NCI-H2171 (cell line): ENCODE measurements at places on chromosomes 2 and 18.

GRCh38 chr18:72637299-72637698, 93.2 kb upstream of the CBLN2 start:
- DNase-seq: no peak

DNA sequence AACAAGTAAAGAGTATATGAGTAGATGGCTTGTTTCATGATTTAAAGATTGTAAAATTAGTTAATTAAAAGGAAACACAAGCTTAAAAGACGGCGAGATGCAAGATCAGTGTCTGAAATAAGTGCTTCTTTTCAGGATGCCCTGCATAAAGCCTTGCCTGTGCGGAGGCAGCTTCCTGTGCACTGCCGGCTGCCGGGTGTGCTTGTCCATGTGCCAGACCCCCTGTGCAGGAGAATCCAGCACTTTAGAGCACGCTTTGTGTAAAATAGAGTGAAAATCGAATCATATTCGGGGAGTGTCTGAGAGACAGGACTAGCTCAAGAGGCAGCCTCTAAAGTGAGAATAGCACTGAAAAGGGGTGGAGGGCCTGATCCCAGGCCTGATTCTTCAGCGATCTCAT, 154.7 kb downstream of the CHST9 start:
- no peak for DNase-seq

DNA sequence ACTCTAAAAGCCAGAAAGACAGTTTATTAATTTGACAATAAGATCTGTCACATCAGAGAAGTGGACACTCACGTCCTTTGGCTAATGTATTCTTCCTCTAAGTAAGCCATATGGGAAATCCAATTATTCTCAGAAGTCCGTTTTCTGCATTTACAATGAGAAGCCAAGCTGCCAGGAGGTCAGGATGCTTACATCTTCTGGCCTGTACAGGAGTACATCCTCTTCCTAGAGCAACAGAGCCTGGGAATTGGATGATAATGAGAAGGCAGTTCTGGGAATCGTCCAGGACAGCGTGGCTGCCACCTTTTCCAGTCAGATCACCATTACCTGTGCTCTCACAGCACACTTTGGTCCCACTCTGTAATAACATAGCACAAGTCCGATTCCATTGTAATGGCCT, 5.2 kb downstream of the RAPGEF4 start:
- no peak for DNase-seq

- no peak for DNase-seq
Observed at GRCh38 chr2:12533337-12534005, 183.3 kb upstream of the TRIB2 start.

GRCh38 chr18:21955757-21956652, 213.4 kb upstream of the GATA6 start:
- DNase-seq: peak; percentile 34

DNA sequence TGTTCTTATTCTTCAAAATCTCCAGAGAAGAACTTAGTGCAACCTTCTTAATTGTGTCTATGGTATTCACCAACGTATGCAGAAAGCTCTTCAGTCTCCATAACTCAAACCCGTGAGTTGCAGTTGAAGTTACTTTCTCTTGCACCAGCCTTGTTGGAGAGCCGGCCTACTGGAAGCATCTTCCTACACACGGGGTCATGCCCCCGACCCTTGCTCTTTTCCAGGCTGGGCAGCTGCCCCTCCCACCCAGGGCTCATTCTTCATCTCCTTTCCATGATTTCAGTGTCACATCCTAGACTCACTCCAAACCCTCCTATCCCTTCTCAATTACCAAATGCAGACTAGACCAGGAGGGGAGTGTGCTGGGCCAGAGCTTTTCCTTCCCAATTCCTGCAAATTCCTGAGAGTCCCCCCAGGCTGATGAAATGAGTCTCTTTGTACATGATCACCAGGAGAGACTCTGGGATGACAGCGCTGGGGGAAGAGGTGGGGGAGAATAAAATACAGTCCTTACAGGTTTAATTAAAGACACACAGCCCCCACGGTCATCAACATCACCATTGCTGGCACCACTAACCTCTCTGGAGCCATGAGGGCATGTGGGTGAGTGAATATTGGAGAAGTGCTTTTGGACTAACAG, 75.3 kb downstream of the COLEC12 start:
- no peak for DNase-seq

- no peak for DNase-seq
Observed at GRCh38 chr2:188765522-188766470, 208.4 kb upstream of the COL3A1 start.

DNA sequence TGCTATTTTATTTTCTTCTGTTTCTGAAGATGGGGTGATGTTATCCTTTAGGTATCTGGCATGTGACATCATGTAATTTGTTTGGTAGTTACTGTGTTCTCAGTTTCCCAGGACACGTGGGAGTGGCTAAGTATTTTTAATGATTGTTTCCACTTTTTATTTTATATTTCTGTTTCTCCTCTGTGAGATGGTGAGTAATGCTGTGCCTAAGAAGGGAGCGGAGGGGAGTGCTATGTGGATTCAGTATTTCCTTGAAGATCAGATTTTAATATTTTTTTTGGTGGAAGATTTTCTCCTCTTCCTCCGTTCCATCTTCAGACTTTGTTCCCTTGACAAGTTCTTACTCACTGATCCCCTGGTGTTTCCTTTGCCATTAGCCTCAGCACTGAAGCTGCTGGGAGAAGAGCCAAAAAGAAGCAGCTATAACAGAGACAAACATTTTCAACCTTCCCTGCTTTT, 180.0 kb upstream of the MMADHC start:
- peak; percentile 9 for DNase-seq

DNA sequence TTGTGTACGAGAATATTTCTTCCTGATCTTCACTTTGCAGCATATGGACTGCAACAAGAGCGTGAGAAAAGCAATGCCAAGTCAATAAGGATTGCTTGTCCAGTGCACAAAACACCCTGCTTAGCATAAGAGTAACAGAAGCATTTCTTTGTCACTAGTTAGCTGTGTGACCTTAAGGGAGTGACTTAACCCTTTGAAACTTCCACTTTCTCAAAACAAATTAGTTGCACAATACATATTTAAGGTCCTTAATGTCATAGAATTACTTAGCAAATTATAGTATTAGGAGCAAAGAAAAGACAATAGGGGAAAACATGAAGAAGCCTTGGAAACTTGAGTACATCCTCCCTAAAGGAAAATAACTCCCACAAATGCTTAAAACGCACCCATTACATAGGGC, 230.1 kb downstream of the RNF152 start:
- no peak for DNase-seq

- no peak for DNase-seq
Observed at GRCh38 chr18:60113396-60113795, 213.6 kb downstream of the PMAIP1 start.

- peak; percentile 69 for DNase-seq
Observed at GRCh38 chr2:159285929-159286708, at the start of gene WDSUB1. WDSUB1 (minus strand) TSS chr2:159286703; CDS start chr2:159283069, 3,634 bp downstream.

DNA sequence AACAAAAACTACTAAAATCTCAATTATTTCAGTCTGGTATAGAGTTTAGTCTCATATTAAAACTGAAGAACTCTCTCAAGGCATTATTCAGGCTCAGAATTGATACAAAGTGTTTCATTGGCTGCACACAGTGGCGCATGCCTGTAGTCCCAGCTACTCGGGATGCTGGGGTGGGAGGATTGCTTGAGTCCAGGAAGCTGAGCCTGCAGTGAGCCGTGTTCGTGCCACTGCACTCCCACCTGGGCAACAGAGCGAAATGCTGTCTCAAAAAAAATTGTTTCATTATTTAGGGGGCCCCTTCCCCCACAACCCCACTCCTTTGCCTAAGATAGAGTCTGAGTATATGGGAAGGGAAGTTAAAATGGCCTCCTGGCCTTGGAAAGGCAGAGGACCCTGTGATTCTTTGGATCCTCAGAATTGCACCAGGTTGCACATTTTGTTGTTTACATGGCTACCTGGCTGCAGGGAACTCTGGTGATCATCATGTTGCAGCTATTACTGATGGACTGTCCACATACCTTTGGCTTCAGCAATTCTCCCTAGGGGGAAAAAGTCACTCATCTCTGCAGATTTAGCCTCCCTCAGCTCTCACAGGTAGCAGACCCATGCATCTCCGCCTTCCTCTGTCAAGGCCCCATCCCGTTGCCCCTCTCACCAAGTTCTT, 19.2 kb upstream of the CYRIA start:
- no peak for DNase-seq

GRCh38 chr2:199987586-199987985, 32.2 kb downstream of the MAIP1 start:
- DNase-seq: peak; percentile 16

GRCh38 chr18:46607926-46608325, 49.1 kb downstream of the LOXHD1 start:
- no peak for DNase-seq

- no peak for DNase-seq
Observed at GRCh38 chr2:99708231-99708630, 218.4 kb upstream of the REV1 start.

- DNase-seq: no peak
Observed at GRCh38 chr2:48600917-48601316, 16.7 kb upstream of the GTF2A1L start.

GRCh38 chr2:4947911-4948310, 744.3 kb upstream of the SOX11 start:
- DNase-seq: no peak

DNA sequence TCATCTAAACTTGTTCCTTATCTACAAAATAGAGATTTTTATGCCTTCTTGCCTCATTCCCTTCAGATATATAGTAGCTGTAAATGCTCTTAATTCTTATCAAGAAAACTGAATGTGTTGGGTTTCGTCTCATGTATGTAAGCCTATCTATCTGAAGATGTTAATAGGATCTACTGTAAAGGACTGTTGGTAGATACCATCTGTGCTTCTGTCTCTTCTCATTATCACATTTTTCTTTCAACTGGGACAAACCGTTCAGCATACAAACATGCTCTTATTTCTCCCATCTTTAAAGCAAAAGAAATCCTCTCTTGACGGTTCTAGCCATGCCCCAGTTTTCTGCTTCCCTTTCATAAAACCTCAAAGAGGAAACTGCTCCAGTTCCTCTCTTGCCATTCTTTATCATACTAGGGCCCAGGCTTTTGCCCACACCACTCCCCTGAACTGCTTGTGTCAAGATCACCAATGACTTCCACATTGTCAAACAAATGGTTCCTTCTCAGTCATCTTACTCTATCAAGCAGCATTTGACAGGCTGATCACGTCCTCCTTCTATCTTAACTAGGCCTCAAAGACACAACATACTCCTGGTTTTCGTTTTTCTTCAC, 88.7 kb downstream of the ARHGEF33 start:
- no peak for DNase-seq

DNA sequence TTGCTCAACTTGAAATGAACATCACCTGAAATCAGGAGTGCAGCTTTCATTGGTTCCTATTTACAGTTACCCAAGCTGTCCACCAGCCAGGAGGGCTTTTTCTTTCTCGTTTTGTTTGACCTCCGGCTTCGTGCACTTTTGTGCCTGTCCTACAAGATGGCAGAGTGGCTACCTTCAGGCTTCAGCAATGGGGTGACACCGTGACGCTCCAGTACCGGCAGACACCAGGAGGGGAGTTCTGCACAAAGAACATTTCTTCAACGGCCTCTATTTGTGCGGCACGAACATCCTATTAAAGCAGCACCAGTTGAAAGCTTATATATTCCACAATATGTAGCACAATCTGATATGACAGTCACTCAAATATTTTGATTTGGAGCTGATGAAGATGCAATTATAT, 18.3 kb downstream of the RNASEH1 start:
- DNase-seq: no peak

GRCh38 chr2:181672255-181673008, 7.9 kb downstream of the NEUROD1 start:
- no peak for DNase-seq

DNA sequence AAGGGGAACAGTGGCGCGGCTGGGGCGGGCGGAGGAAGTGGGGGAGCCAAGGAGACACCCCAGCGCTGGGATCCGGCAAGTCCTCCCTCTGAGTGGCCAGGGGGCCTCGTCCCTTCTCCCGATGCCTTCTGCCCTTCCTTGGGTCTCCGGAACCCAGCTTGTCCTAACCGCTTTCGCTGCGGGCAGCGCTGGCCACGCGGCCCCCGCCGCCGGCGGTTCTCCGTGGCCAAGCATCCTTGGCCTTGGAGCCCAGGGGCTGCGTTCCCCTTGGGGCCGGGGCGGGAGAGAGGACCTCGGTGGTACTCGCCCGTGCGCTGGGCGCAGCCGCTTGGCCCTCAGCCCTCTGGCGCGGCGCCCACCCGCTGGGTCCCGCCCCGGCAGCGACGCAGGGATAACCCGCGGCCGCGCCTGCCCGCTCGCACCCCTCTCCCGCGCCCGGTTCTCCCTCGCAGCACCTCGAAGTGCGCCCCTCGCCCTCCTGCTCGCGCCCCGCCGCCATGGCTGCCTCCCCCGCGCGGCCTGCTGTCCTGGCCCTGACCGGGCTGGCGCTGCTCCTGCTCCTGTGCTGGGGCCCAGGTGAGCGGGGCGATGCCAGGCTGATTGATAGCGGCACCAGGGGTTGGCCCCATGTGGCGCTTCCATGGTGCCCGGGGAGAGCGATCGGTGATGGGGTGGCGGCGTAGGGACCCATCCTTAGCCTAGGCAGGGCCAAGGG, 128.7 kb downstream of the UXS1 start:
- DNase-seq: no peak

DNA sequence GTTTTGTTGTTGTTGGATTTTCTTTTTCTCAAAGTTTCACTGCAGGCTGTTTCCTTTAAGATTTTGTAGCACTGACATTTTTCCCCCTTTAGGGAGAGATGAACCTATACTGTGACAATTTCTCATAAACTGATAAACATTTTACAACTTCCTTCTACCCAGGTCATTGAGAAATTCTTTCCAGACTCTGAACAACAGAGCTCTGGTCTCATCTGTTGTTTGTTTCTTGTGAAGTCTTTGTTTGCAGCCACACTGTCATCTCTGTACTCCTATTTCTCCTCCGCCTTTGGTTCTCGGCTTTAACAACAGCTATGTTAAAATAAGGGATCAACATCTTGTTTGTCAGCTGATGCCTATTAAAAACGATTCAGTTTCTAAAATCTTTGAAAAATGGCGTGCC, 167.6 kb downstream of the VWC2L start:
- no peak for DNase-seq

DNA sequence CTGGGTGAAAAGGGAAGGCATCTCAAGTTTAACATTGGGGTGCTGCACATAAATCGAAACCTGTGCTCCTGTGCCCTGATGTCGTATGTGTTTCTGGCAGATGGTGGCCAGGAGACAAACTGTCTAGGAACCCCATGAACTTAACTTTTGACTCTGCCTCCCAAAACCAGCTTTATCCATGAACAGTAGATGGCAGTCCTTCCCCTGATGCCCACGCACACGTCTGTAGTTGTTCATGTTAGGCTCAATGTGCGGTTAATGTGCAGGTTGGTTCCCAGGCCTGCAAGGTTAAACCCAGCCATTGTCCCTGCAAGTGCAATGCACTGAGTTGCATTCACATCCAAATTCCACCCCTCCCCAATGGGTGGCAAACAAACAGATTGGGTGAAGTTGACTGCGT, 44.1 kb upstream of the SIX3 start:
- DNase-seq: no peak

GRCh38 chr2:56239437-56239836, 55.6 kb downstream of the CCDC85A start:
- no peak for DNase-seq

GRCh38 chr2:152542995-152543481, 174.2 kb downstream of the PRPF40A start:
- no peak for DNase-seq

GRCh38 chr2:136242687-136243277, 124.8 kb upstream of the CXCR4 start:
- DNase-seq: no peak
